ENCODE measurements at places on chromosomes 4 and X.

DNA sequence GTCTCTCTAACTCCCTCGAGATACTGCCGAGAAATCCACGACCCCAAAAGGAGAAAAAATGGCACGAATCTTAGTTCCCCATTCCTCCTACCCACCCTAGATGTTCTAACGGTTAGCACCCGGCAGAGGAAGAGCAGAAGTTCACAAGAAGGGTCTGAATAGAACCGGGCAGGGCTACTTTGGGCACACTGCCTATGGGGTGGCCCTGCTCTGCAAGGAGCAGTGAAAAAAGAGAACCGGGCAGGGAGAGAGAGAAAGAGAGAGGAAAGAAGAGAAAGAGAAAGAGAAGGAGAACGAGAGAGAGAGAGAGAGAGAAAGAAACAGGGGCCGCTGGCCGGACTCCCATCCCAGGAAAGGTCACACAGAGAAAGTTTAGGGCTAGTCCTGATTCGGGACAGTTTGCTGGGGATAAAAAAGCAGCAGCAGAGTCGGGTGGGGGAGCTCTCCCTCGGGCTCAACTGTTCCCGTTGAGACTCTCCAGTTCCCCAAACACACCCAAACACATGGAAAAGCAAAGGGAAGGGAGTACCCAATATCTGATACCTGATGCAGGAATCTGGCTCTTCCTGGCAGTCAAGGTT is 468 bp downstream of the GLA start:
- DNase-seq, result no peak

DNA sequence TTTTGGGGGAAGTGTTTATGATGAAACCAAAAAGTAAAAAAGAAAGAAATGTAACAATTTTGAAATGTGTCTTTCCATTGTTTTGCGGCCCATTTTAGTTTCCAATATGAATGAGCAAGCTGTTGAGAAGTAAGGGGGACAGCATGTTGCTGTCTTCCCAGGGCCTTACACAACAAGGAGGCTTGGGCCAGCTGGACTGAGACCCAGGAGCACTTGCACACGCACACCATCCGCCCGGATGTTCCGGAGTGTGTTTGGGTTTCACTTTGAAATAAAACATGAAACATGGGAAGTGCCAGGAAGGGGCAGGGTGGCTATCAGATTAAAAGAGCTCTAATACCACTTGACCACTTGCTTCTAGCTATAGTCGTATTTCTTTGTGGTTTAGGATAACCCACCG is 144.4 kb downstream of the NHS start:
- DNase-seq, result no peak

DNA sequence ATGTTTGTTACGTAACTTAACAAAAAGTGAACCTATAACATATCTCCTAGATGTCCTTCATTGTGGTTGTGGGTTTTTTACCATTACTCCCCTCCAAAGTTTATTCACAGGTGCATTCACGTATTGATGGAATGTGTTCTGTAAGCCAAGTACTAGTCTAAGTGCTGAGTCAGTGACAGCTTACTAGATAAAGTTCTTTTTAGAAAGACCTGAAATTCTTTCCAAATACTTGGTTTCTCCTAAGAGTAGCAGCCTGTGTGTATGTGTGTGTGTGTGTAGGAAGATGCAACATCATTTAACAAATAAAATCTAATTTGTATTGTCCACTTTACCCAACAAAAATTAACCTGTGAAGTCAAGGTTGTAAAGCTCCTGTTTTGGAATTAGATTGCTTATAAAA is 22.1 kb downstream of the NAP1L5 start:
- DNase-seq, result no peak

GRCh38 chr4:167956676-167957075 is 135.7 kb upstream of the ANXA10 start:
- DNase-seq, result no peak

GRCh38 chr4:185213877-185214276 is 4.5 kb downstream of the SNX25 start:
- DNase-seq, result no peak

DNA sequence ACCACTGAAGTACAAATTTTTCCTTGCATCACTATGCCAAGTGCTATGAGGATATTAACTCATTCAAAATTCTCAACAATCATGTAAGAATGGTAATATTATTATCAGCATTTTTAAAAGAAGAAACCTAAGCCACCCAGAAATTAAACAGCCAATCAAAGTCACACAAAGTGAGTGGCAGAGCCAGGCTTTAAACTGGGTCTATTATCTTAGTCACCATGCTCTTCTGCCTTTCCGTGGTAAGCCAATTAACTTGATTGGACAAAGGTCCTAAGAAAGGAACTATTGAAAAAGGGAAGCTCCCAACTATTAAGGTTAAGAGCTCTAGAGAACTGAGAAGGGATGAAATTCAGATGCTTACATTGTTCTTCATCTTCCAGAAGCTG is 111.5 kb downstream of the ASB9 start:
- DNase-seq, result no peak

GRCh38 chr4:6755088-6755753 is 27.3 kb upstream of the KIAA0232 start:
- DNase-seq, result no peak

DNA sequence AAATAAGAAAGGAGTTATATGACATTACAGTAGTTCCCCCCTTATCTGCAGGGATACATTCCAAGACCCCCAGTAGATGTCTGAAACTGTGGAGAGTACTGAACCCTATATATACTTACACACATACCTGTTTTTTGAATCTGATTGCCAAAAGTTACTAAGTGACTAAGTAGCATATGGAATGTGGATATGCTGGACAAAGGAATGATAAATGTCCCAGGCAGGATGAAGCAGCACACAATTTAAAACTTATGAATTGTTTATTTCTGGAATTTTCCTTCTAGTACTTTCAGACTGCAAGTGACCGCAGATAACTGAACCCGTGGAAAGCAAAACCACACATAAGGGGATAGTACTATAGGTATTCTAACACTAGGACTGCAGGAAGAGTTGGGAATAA is 22.7 kb downstream of the UGDH start:
- no peak for DNase-seq

GRCh38 chr4:27003642-27004113 is 143.0 kb downstream of the STIM2 start:
- no peak for DNase-seq

GRCh38 chr4:156685308-156685707 is 286.3 kb downstream of the PDGFC start:
- DNase-seq, result no peak

- no peak for DNase-seq
Measured at GRCh38 chr4:165384186-165384585, 5.4 kb downstream of the CPE start.

DNA sequence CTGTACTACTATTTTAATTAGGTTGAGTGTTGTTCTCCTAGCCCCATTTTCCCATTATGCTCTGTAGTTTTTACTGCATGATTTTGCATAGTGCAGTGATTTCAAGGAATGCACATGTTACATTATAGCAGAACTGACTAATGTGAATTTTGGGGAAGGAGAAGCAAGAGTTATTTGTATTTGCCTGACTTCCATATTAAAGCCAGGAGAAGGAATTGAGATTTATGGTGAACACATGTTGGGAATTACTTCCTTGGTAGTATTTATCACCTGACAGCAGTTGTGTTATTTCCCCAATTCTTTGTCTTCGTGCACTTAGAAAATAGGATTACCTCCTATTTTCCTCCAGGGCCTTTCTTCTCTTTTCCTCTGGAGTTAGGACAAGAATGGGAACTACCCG is 3.2 kb downstream of the TMEM144 start:
- no peak for DNase-seq
